ENCODE measurements at places on chromosomes 3 and 15.

GRCh38 chr3:53318522-53318921, 28.8 kb downstream of the DCP1A start:
- DNase-seq: no peak

DNA sequence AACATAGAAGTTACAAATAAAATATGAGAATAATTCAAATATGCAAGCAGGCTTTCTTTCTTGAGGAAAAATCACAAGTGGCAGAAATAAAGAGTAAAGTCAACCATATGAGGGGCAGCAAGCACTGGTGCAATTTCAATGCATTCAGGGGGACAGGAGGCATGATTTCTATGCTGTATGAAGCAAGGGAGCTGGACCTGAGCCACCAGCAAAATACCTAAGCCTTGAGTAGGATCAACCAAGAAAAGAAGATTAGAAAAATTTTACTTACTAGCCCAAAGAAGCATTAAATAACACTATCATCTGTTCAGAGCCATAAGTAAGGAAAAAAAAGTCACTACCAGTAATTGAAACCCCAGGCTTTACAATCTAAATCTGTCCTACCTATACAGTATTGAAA, 6.3 kb downstream of the ADGRG7 start:
- DNase-seq: no peak

DNA sequence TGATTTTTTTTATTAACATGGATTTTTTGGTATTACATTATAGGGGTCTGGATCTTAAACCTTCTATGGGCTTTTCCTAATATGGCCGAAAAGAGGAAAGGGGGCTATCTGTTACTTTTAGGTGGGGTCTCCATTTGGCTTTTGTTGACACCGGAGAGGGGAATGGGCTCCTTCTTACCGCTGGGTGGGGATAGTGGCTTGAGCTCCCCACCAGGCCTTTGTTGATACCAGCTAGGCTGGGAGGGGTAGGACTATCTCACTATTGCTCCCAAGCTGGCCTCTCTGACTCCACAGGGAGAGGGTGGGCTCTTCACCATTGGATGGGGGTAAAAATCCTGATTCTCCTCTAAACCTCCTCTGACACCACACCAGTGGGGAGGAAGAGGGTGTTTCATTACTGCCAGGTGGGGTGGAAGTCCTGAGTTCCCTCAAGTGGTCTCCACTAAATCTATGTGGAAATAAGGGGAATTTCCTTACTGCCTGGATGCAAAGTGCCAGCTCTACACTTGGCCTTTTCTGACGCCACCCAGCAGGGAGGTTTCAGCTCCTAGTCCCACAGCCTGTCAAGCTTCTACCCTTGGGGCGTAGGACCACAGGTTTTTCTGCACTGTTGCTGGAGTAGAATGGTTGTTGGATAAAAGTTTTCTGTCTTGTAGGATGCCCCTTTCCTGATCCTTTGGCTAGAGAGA, 572.3 kb downstream of the MAGI1 start:
- no peak for DNase-seq

DNA sequence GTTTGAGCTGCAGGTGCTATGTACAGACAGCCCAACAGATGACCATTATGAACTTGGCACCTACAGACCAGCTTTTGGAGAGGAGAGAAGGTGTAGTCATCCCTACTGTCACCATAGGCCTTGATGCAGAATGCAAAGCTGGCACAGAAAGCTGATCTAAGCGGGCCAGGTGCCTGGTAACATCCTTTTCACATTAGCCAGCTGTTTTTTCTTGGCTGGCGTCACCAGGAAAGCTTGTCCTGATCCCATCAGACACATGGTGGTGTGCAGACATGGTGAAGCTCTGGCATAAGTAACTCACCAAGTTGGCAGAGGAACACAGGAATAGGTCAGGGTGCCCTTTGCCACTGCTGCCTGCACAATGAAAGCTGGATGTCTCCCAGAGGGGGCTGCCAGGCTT, 97.2 kb upstream of the MB21D2 start:
- no peak for DNase-seq

- no peak for DNase-seq
These were observed 70.3 kb downstream of the CCNL1 start for GRCh38 chr3:157089455-157090221.

DNA sequence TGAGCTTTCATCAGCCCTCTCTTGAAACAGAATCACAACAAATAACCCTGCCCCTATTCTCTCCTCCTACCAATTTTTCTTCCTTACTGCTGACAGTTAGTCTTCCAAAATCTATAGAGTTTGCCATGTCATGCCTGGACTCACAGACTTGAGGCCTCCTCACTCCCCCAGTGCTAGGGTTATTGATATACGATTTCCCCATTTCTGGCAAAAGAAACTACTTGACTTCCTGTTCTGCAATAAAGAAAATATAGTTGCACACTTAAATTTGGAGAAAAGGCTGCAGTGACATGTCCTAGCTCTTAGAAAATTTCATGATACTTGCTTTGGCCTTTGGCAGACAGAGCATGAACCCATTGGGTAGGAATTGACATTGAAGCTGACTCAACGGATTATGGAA, 75.9 kb downstream of the CYP19A1 start:
- no peak for DNase-seq

DNA sequence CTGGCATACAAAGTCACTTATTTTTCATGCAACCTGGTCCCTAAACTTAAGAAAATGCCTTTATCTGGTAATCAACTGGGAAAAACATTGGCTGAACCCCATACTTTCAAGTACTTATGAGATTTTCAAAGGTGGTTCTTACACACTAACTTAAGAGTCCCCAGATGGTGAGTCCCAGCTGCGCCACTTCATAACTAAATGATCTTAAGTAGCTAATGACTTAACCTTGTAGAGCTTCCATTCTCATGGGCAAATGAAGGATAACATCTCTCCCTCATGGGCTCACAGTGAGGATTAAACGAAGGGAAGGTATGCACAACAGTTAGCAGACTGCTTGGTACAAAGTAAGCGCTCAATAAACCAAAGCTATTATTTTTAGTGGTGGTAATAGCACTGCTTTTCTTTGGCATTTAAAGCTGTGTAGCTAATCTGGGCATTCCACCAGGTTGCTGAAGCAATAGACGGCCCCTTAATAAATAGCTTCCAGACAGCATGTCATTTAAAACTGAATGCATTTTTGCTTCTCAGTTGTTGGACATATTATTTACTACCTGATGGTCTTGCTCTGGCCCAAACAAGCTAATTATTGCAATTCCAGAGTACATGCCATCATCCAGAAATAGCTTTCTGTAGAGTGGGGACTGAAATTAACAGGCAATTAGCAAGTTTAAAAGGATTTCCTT, 55.4 kb downstream of the LIPC start:
- no peak for DNase-seq

- DNase-seq: no peak
These were observed 52.4 kb downstream of the NEK11 start for GRCh38 chr3:131079086-131079485.

All from ACHN (cell line).